A549 (cell line): ENCODE measurements at places on chromosomes 4 and X.

DNA sequence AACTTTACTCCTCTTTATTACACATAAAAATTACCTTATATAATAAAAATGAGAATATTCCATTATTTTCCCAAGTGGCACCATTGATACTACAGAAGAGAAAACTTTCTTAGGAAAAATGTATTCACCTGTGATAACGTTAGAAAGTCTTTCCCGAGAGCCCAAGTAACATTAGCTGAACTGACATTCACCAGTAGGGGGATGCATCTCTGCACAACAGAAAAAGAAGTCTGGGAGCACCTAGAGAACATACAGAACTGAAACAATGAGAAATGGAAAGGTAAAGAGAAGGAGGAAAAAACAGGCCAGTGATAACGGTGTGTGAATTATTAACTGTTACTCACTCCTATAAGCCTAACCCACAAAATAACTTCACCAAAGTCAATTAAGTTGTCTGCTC, 423.3 kb downstream of the CENPC start:
- DNase-seq, result no peak

GRCh38 chr4:40687676-40688389, 58.2 kb upstream of the RBM47 start:
- no peak for DNase-seq

- no peak for DNase-seq
Observed at GRCh38 chr4:155514628-155515027, 137.9 kb upstream of the MAP9 start.

DNA sequence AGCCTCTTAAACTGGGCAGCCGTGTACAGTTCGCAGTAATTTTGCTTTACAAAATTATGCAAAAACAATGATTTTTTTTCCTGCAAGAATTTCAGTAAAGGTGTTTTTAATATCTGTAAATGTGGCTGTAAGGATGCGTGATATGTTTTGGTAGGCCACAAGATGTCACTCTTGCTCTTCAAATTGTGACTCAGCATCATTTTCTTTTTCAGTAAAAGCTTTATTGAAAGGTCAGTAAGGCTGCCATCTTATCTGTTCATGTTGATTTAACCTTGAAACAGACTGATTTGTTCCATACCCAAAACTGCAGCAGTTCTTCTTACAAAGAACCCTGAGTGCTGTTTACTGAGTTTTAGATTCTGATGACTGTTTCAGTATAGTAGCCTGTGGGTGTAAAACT, 39.9 kb downstream of the TXLNG start:
- peak; percentile 41 for DNase-seq

DNA sequence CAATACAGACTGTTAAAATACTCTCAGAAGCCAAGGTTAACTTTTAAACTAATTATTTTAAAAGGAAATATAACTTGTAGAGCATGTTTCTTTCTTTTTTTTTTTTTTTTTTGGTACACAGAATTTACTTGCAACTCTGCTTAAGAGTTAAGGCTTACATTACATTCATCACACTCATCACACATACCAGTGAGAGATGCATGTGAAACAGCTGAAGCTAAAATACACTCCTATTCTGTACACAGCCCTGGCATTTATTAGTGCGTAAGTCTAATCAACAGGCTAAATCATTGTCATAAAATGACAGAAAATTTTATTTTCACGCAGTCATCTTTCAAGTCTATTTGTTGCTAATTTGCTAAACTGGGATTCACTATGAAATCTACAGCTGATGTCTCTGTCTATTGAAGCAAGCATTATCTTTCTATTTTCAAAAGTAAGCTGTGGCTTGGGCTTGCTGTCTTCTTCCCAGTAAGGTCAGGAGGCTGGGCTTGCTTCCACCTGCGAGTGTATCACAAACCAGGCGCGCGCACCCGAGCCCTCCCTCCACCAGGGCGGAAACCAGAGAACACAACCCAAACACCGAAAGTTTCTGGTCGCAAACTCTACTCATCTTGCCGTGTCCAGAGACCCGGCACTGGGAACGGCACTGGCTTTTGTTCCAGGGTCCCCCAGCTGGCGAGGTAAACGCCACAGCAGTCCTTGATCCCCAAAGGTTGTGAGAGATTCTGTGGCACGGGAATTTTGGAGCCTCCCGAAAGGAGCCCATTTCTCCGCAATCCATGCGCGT, 3.9 kb downstream of the MAML3 start:
- peak; percentile 66 for DNase-seq

- no peak for DNase-seq
Observed at GRCh38 chrX:39672405-39672804, 425.4 kb downstream of the BCOR start.

DNA sequence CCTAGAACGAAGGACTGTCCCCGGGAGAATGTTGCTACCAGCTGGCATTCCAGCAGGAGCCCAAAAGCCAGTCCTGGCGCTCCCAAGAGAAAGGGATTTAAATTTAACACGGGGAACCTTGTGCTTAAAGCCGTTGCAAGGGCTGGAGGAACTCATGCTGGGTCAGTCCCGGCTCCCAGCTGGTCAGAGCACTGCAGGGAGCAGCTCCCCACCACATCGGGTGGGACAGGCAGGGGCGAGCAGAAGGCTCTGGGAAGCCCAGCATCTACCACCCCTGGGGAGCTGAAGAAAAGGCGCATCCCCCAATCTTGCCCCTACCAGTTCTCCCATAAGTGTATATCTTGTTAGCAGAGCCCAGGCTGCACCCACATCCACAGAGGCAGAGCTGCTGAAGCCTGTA, 15.7 kb downstream of the CFAP99 start:
- DNase-seq, result no peak

DNA sequence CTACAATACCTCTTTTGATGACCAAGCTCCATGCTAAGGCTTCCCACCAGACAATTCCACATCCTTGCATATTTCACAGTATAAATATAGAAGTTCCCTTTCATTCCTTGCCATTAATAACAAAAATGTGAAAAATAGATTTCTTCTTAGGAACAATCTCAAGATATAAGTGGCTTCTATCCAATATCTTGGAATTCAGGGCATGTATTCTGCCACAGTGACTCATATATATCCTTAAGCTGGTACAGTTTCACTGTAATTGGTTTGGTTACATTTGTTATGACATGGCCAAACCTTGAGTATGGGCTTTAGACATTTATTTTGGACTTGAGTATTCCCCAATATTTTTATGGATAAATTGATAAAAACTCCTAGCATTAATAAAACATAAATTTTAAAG, 181.7 kb upstream of the DDX53 start:
- no peak for DNase-seq
